Lung (tissue), 17 donors: ENCODE measurements at places on chromosomes 2 and 18.

DNA sequence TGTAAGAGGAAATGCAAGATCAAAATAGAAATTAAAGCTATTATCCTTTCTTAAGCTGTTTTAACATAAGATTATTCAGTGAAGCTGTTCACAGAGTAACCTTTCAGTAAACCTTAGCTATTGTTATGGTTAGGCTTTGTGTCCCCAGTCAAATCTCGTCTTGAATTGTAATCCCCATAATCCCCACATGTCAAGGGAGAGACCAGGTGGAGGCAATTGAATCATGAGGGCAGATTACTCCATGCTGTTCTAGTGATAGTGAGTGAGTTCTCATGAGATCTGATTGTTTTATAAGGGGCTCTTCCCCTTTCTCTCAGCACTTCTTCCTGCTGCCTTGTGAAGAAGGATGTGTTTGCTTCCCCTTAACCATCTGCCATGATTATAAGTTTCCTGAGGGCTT is 424.4 kb downstream of the DSEL start:
- H3K4me3 ChIP-seq: no peak overlapping the region
- no peaks in the 10 kb centered on the region for H3K4me1 ChIP-seq
- no peaks in the 10 kb centered on the region for H3K27me3 ChIP-seq
- no peaks in the 10 kb centered on the region for H3K36me3 ChIP-seq
- no peak overlapping the region for H3K27ac ChIP-seq
- no peak for DNase-seq

- no peaks in the 10 kb centered on the region for H3K36me3 ChIP-seq
- H3K4me3 ChIP-seq: no peak overlapping the region
- H3K4me1 ChIP-seq: no peaks in the 10 kb centered on the region
- no peaks in the 10 kb centered on the region for H3K27me3 ChIP-seq
These were observed 14.8 kb downstream of the FBXO48 start for GRCh38 chr2:68452158-68452900.

DNA sequence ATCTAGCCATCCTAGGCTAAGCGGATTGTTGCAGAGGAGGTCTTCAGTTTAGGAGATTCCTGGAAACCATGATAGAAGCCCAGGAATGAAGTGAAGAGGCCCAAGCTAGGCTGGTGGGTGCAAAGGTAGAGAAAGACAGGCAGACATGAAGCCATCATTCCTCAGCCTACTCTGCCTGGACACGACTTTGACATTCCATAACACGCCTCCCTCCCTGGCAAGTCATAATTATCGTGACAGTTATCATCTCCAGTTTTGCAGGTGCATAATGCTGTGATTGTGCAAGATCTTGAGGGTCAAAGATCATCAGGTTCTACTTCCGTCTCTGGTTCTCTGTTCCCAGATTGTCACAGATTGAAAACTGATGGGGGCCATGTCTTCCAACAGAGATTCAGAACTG is 15.2 kb upstream of the FZD5 start:
- H3K27me3 ChIP-seq: no peaks in the 10 kb centered on the region
- DNase-seq: no peak
- no peaks in the 10 kb centered on the region for H3K36me3 ChIP-seq
- H3K4me3 ChIP-seq: no peak overlapping the region

GRCh38 chr2:52036024-52036423 is 1004.1 kb upstream of the NRXN1 start:
- DNase-seq: no peak
- no peak overlapping the region for H3K4me3 ChIP-seq
- H3K27ac ChIP-seq: no peak overlapping the region
- H3K4me1 ChIP-seq: no peaks in the 10 kb centered on the region
- H3K36me3 ChIP-seq: no peaks in the 10 kb centered on the region
- H3K27me3 ChIP-seq: no peaks in the 10 kb centered on the region

DNA sequence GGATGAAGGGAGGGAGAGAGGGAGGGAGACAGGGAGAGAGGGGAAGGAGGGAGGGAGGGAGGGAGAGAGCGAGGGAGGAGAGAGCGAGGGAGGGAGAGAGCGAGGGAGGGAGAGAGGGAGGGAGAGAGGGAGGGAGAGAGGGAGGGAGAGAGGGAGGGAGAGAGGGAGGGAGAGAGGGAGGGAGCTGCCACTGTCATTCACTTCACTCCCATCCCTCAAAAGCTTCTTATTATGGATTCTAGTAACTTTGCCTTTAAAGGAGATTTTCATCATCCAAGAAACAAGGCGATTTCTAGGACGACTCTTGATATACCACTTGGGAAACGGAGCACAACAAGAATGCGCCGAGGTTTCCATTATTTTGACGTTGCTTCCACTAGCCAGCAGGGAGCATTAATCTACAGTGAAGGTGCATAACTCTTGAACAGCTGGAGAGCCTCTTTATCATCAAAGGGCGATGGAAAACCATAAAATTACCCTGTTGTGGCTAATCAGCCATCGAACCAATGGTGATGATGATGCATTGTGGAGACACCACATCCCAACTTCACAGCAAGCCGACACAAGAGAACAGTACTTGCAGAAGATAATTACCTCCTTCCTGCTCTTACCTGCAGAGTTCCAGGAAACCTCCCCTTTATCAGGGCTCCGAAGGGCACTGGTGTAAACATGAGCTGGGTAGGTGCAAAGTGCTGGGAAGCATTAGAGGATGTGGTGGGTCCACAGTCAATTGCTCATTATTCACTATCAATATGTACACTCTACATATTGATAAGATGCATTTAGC is 130.5 kb downstream of the EIPR1 start:
- no peak overlapping the region for H3K27ac ChIP-seq
- no peaks in the 10 kb centered on the region for H3K27me3 ChIP-seq
- no peaks in the 10 kb centered on the region for H3K4me1 ChIP-seq
- no peak for DNase-seq
- no peak overlapping the region for H3K4me3 ChIP-seq

GRCh38 chr2:166335284-166335683 is 40.5 kb downstream of the SCN9A start:
- no peaks in the 10 kb centered on the region for H3K4me1 ChIP-seq
- H3K27me3 ChIP-seq: no peaks in the 10 kb centered on the region
- H3K36me3 ChIP-seq: no peaks in the 10 kb centered on the region
- H3K27ac ChIP-seq: no peak overlapping the region

DNA sequence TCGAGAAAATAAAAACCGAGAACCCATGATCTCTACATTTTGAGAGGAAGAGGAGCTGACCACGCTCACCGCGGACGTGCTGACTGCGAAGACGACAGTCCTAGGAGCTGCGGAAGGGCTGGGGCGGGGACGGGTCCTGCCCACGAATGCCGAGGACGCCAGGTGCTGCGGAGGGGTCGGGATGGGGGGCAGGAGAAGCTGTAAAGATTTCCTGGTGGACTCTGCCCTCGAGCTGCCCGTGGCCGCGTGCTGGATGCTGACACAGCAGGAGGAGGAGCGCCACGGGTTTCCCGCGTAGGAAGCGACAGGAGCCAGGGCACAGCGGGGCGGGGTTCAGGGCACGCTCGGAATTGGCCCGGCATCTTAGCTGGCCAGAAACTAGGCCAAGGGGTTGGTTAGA is 22.2 kb downstream of the ZSCAN30 start:
- no peaks in the 10 kb centered on the region for H3K4me1 ChIP-seq
- H3K36me3 ChIP-seq: peaks cover 3% of the 10 kb centered on the region
- DNase-seq: peak; percentile 36
- H3K27ac ChIP-seq: no peak overlapping the region
- H3K4me3 ChIP-seq: peak overlapping the region; percentile 49
- H3K27me3 ChIP-seq: no peaks in the 10 kb centered on the region

DNA sequence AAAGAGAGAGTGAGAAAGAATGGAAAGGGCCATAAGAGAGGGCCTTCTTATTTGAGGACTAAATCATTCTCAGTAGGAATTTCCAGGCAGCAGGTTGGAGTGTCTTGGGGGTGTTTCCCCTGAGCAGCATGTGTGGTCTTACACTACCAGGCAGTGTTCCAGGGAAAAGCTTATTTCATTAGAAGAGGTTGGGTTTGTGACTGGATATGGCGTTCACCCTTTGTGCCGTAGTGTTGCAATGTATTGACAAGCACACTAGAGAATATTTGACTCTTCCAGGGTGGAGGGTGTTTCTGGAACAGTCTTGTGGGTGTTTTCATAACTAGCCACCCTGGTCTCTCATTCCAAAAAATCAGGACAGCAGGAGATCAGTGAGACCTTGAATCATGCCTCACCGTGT is 105.5 kb downstream of the NRP2 start:
- H3K36me3 ChIP-seq: no peaks in the 10 kb centered on the region
- peaks cover 43% of the 10 kb centered on the region for H3K4me1 ChIP-seq
- no peak overlapping the region for H3K27ac ChIP-seq
- peak; percentile 64 for DNase-seq
- no peaks in the 10 kb centered on the region for H3K27me3 ChIP-seq
- no peak overlapping the region for H3K4me3 ChIP-seq

DNA sequence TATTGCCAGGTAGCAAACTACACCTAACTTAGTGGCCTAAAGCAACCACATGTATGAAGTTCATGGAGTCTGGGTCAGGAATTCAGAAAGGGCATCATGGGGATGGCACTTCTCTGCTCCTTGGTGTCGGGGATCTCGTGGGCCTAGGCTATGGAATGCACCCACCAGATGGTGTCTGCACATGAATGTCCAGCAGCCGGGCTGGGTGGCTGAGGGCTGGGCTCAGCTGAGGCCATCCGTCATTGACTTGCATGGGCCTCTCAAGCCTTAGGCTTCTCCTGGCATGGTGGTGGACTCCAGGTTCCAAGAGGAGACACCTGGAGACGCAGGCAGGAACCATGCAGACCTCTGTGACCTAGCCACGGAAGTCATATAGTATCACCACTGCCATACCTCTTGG is 26.0 kb upstream of the RPL31 start:
- no peaks in the 10 kb centered on the region for H3K27me3 ChIP-seq
- H3K27ac ChIP-seq: no peak overlapping the region
- no peak overlapping the region for H3K4me3 ChIP-seq
- H3K4me1 ChIP-seq: no peaks in the 10 kb centered on the region

DNA sequence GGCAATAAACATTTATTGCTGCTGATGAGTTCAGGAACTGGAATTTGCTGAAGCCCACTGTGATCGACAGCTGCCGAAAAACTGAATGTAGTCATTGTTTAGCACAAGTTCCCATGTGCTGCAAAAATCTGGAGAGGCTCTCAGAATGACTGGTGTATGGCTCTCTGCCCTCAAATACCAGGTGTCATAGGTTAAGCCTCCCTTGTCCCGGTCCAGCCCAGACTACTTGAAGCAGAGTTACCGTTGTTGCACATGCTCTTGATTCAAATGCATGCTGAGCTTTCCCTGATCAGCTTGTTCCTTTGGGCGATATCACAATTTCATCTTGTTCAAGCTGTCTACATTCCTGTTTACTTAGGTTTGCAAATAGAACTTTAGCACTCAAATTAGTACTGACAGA is 625.2 kb downstream of the CPS1 start:
- peak; percentile 41 for DNase-seq
- H3K4me3 ChIP-seq: no peak overlapping the region
- H3K27ac ChIP-seq: no peak overlapping the region
- H3K27me3 ChIP-seq: no peaks in the 10 kb centered on the region
- peaks cover 9% of the 10 kb centered on the region for H3K4me1 ChIP-seq

- H3K36me3 ChIP-seq: no peaks in the 10 kb centered on the region
- no peak overlapping the region for H3K4me3 ChIP-seq
- no peak overlapping the region for H3K27ac ChIP-seq
- H3K4me1 ChIP-seq: peaks cover 2% of the 10 kb centered on the region
These were observed 3.3 kb upstream of the MSTN start for GRCh38 chr2:190065839-190066238.

DNA sequence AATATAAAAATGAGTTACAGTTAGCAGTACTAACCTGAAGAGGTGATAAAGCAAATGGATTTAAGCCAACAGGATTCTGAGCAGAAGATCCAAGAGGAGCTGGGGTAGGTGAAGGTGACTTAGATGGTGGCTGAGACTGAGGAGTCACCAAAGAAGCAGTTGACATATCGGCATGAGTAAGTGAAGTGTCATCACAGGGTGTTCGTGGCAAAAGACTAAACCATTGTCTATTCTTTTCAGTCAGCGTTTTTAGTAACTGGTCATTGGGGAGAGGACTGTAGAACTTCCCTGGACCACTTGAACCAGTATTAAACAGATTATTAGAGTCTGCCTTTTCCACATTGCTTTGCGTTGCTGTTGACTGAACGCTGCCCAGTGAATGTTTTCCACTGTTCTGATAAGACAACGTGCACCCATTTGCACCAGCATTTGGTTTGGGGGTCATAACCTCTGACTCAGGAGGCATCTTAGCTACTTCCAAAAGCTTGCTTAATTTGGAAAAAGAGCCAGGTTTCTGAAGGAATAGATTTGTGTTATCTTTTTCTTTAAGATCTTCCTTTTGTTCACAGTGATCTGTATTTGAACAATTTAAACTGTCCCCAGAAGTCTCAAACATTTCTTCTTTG is 63.3 kb upstream of the WDSUB1 start:
- H3K27me3 ChIP-seq: no peaks in the 10 kb centered on the region
- H3K27ac ChIP-seq: no peak overlapping the region
- no peak overlapping the region for H3K4me3 ChIP-seq
- no peak for DNase-seq
- H3K36me3 ChIP-seq: peaks cover 15% of the 10 kb centered on the region

- no peak for DNase-seq
- no peak overlapping the region for H3K27ac ChIP-seq
- no peaks in the 10 kb centered on the region for H3K4me1 ChIP-seq
- no peak overlapping the region for H3K4me3 ChIP-seq
These were observed 13.1 kb upstream of the CATIP start for GRCh38 chr2:218343591-218343990.

DNA sequence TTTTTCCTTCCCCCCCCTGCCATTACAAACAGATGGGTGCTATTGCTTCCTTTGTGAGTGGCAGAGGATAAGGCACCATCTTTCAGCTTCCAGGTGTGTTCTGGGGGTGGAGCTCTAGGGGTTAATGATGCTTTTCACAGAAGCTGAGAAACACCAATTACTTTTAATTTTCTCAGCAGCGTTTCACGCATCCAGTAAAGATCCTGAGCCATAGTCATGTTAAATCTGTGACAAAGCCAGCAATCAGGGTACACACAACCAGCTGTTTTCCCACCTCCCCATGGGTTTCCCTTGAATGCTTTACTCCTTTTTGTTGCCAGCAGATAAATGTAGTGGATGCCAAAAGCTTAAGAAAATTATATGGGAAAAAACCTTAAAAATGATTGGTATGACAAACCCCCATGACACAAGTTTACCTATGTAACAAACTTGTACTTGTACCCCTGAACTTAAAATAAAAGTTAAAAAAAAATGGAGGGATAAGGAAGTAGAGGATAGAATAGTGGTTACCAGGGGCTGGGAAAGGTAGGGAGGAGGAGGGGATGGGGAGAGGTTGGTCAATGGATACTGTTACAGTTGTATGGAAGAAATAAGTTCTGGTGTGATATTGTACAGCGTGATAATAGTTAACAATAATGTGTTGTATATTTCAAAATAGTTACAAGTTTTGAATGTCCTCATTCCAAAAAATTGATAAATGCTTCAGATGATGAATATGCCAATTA is 70.0 kb downstream of the ACOXL start:
- H3K4me1 ChIP-seq: peaks cover 15% of the 10 kb centered on the region
- no peak overlapping the region for H3K4me3 ChIP-seq
- no peaks in the 10 kb centered on the region for H3K27me3 ChIP-seq
- no peak overlapping the region for H3K27ac ChIP-seq
- no peaks in the 10 kb centered on the region for H3K36me3 ChIP-seq

DNA sequence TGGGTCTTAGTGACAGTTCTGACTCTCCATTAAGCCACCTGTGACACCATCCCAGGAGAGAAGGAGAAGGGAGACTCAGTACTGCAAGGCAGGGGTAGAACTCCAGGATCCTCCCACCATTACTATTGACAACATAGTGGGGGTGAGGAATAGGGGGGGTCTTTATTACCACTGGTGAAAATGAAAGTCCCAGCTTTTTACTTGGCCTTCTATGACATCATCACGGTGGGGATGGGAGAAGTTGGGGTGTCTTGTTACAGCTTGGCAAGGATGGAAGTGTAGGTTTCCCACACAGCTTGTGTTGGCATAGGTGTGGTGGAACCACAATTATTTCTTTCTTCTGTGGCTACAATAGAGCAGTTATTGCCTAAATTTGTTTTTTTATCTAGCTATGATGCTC is 203.9 kb upstream of the DTNA start:
- no peak overlapping the region for H3K27ac ChIP-seq
- H3K36me3 ChIP-seq: no peaks in the 10 kb centered on the region
- no peak for DNase-seq
- no peaks in the 10 kb centered on the region for H3K27me3 ChIP-seq
